ENCODE measurements at places on chromosomes 5 and 9. TPM values are rescaled to one million over a fixed set of nuclear protein-coding genes. Genes with fewer than 3 reads are reported as not detected.

GRCh38 chr5:156715287-156715686, 134.8 kb upstream of the PPP1R2B start:
- no peak for DNase-seq

Gene IPO11
- 27.5 TPM for total RNA-seq

DNA sequence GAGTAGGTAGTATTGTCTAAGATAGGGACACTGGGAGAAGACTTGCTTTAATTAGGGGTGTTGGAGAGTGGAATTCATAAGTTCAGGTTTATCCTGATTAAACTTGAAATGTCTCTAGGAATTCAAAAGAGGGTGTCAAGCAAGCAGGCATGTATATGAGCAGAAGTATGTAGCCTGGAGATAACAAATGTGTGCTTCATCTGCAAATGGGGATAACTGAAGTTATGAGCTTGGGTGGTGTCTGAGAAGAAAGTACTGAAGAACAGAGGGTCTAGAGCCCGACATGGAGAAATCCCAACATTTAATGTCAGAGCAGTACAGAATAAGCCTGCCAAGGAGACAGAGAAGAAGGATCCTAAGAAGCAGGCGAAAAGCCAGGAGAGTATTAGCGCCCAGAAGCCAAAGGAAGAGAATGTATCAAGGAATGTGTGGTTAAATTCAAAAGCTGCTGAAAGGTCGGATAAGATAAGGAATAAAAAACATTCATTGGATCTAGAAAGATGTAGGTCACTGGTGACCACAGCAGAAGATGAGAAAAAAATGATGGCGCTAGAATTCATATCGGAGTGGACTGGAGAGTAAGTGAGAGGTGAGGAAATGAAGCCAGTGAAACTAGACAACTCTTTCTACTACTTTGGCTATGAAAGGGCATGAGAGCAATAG, 401.5 kb upstream of the PIK3R1 start:
- DNase-seq: no peak

GRCh38 chr5:176466245-176466871, 18.2 kb downstream of the FAF2 start:
- DNase-seq: no peak

Gene SLC28A3
- total RNA-seq: under 0.01 TPM

DNA sequence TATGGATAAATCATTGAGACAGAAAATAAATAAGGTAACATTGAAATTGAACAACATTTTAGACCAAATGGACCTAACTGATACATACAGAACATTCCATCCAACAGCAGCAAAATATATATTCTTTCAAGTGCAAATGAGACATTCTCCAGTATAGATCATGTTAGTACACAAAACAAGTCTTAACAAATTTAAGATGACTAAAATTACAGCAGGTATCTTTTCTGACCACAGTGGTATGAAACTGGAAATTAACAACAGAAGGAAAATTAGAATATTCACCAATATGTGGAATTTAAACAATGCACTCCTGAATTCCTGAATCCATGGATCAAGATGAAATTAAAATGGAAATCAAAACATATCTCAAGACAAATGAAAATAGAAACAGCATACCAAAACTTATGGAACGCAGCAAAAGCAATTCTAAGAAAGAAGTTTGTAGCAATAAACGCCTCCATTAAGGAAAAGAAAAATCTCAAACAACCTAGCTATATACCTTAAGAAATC, 115.6 kb downstream of the ADAMTS12 start:
- DNase-seq: no peak

Gene GLIPR2
- total RNA-seq: 38.2 TPM

DNA sequence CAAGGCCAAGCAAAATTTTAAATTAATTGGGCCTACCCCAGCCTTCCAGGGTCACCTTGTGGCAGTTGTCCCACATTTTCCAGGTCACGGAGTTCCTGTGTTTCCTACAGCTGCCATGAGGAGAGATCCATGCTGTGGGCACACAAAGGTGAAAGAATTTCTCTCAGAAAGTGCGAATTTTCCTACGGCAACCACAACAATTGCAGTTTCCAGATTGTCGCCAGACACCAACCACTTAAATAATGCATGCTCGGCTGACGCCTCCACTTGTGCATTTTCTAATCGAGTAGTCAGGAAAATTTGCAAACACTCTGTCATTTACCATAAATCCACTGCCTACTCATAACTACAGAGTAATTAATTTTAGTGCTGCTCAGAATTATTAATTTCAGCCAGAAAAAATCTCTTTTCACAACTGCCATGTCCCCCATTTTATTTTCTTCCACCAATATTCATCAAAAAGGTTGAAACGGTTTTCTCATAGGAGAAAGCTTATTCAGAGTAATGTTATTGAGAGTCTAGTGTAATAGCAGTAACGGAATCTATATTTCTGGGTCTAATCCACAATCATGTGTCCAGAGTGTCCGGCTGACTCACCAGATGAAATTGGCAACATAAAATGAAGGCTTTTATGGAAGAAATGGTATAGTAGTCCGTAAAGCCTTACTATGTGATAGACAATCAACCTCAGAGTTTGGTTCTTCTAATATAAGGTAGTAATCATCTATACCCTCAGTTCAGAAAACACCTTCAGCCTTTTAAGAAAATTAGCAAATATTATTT, 389.8 kb downstream of the NR2F1-AS1 start:
- no peak for DNase-seq

DNA sequence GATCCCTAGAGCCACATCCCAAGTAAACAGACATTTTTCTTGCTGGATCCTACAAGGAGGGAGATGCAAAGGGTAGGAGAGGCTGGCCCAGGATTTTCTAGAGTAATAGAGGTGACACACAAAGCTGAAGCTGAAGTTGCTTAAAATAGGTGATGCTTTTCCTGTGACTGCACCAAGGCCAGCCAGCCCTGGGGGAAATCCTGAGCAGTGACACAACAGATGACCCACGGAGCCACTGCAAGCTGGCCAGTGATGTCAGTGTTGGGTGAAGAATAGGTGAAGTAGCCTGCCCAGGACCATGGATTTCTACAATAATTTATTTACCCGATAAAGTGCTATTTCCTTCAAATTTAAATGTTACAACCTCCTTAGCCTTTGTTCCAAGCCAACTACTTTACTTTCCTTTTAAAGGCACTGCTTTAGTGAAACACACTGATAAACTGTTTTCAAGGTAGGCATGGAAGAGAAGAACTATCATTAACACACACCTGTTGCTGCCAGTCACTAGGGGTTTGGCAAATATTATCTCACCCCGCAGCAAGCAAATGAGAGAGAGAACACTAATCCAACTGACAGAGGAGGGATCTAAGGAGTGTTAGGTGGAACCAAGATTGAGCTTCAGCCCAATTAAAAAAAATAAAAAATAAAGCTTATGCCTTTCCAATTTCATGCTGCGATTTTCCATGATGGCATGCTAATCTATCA, 123.5 kb downstream of the CTNND2 start:
- no peak for DNase-seq

DNA sequence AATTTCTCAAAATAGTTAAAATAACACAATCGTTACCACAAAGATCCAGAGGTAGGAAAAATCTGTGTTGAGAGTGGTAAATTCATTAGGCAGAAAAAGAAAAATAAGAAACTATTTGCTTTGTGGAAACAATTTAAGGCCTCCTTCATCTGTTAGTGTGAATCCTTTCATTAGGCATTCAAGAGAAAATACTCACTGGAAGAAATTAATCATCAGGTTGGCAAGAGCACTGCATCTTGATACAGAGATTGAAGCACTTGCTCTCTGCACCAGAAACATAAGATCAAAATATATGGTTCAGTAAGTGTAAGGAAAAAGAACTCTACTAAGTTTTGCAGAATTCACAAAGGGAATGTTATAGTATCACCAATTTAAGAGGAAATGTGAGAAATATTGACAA, 44.4 kb downstream of the TTC39B start:
- no peak for DNase-seq

- no peak for DNase-seq
Observed at GRCh38 chr5:170482511-170482910, 21.3 kb upstream of the KCNIP1 start.

Gene THBS4
- total RNA-seq: under 0.01 TPM

DNA sequence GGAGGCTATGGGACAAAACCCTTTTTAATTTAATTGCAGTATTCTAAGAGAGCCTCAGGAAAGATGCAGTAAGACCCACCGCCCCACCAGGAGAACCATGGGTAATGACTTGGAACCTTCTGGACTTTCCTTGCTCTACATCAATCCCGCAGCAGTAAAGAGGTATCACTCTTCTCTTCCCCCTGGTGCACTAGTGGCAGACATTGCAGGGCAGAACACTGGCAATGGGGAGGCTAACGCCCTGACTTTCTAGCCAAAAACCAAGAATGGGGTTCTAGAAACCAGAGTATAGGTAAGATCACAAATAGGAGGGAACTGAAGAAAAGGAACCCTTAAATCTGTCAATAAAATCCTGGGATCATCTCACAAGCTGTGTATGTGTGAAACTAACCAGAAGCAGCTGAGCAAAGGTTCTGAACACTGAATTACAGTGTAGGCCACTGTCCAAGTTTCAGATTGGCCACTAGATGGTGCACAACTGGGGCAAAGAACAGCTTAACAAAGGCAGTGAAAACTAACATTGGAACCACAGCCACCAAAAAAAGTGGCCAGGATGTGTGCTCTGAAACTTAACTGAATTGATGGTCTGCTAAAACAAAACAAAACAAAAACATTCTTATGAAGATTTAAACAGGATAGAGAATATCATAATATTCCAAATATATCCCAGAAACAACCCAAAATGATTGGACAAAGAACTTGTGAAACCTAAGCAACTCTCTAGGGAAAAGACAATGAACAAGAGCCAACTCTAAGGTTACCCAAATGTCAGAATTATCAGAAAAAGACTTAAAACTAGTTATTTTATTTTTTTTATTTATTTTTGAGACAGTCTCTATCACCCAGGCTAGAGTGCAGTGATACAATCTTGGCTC, 6.6 kb upstream of the FAM151B start:
- DNase-seq: peak; percentile 36

- DNase-seq: no peak
Observed at GRCh38 chr5:162657076-162657475, 589.5 kb downstream of the GABRG2 start.

Gene TMOD1
- total RNA-seq: 1.6 TPM

Gene GFPT2
- under 0.01 TPM for total RNA-seq

Gene AK8
- total RNA-seq: 0.54 TPM

DNA sequence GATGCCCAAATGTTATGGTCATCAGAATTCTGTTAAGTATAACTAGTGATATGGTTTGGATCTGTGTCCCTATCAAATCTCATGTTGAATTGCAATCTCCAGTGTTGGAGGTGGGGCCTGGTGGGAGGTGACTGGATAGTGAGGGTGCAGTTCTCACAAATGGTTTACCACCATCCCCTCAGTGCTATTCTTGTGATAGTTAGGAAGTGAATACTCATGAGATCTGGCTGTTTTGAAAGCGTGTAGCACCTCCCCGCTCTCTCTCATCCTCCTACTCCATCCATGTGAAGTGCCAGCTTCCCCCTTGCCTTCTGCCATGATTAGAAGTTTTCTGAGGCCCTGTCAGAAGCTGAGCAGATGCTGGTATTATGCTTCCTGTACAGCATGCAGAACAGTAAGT, 359.5 kb downstream of the TMEM167A start:
- no peak for DNase-seq

GRCh38 chr5:173488144-173488543, 128.3 kb downstream of the BOD1 start:
- no peak for DNase-seq

- DNase-seq: no peak
Observed at GRCh38 chr5:1367149-1367548, 22.2 kb upstream of the CLPTM1L start.
